ENCODE measurements at places on chromosomes 3 and 15.

DNA sequence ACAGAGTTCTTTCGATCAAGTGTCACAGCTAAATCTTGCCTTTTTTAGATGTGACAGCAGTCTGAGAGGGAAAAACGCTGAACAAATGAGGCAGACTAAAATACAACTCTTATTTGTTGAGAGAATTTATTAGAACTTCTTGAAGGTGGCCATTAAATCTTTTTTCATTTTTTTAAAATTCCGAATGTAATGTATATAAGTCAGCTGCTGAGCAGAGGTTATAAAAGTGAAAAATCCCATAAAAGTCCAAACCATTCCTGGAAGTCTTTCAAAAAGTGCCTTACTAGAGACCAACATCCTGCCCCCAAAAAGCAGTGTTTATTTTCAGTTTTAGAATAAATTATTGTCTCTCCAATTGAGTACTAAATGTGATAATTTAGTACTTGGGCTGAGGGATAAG lies 3.1 kb downstream of the TSEN2 start:
- no peak overlapping the region for H3K27ac ChIP-seq
- H3K36me3 ChIP-seq = peaks cover 21% of the 10 kb centered on the region
- H3K4me1 ChIP-seq = peaks cover 64% of the 10 kb centered on the region

- peak overlapping the region; percentile 56 for H3K27ac ChIP-seq
- no peaks in the 10 kb centered on the region for H3K27me3 ChIP-seq
- H3K4me1 ChIP-seq = peaks cover 15% of the 10 kb centered on the region
- no peak for DNase-seq
Measured at GRCh38 chr3:65963787-65964677, 74.7 kb downstream of the MAGI1 start.

DNA sequence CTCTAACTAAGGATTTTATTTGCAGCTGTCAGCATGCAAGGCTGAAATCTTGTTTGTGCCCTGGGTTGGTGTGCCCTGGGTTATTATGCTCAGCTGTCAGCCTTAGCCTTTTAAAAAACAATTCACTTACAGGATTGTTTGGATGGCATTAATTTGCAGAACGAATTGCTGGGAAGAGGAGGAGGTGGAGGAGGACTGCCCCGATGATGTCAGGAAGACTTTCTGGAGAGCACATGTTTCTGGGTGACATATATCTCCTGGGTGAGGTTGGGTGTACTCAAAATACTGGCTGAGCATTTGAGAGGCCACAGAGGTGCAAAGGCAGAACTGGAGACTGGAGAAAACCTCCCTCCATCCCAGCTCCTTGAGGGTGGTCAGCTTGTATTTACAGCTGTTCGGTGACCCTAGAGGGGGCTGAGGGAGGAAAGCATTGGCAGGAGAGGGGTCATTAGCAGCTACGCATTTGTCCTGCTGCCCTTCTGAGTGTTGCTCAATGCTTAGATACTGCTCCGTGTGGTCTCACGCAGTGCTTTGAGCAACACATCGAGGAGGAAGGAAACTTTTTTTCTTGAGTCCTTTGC lies 59.8 kb upstream of the PSMD6 start:
- no peak overlapping the region for H3K4me3 ChIP-seq
- peaks cover 13% of the 10 kb centered on the region for H3K27me3 ChIP-seq
- H3K27ac ChIP-seq = peak overlapping the region; percentile 82
- peaks cover 49% of the 10 kb centered on the region for H3K4me1 ChIP-seq

GRCh38 chr3:47661121-47661752 lies 82.6 kb upstream of the CSPG5 start:
- H3K36me3 ChIP-seq = peaks cover 77% of the 10 kb centered on the region
- H3K27me3 ChIP-seq = no peaks in the 10 kb centered on the region
- H3K27ac ChIP-seq = no peak overlapping the region
- no peaks in the 10 kb centered on the region for H3K4me1 ChIP-seq

DNA sequence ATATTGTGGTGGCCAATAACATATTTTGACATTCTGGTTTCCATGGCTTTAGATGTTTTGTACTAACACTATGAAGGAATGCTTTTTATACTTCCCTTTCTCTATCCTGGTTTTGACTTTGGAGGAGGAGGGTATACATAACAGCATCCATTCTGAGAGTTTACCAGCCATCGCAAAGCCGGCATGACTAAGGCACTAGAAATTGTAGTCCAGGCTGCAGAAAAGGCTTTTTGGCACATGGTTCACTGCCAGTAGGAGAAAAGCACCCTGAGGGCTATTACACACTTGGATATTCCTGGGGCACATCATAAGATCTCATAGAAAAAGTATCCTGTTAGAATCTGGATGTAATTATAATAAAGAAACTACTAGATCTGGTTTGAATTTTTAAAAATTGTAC lies 101.8 kb downstream of the STT3B start:
- no peak for DNase-seq
- no peak overlapping the region for H3K4me3 ChIP-seq
- no peaks in the 10 kb centered on the region for H3K4me1 ChIP-seq
- H3K27ac ChIP-seq = no peak overlapping the region
- H3K27me3 ChIP-seq = no peaks in the 10 kb centered on the region

DNA sequence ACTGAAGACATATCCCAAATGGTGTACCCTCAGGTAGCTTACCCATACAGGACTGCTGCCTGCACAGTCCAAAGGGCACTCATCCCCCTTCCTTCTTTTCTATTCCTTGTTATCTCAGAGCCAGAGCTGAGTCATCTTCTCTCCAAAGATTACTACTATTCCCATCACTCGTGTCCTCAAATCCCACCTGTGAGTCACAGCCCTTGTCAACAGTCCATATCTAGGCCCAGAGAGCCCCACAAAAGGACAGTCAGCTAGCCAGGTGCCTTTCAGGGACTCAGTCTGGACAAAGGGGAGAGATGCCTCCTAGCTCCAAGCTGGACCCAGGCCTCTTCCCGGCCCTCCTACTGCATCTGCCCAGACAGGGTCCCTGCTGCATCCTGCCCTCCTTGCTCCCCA lies 11.0 kb downstream of the PARP16 start:
- H3K4me1 ChIP-seq = peaks cover 11% of the 10 kb centered on the region
- peak overlapping the region; percentile 49 for H3K27ac ChIP-seq
- peaks cover 2% of the 10 kb centered on the region for H3K27me3 ChIP-seq
- H3K36me3 ChIP-seq = peaks cover 9% of the 10 kb centered on the region

GRCh38 chr15:31375772-31376171 lies 49.1 kb downstream of the KLF13 start:
- DNase-seq = no peak
- H3K27ac ChIP-seq = no peak overlapping the region
- H3K4me3 ChIP-seq = no peak overlapping the region

- H3K4me3 ChIP-seq = no peak overlapping the region
- DNase-seq = no peak
- H3K27me3 ChIP-seq = peaks cover 6% of the 10 kb centered on the region
- no peak overlapping the region for H3K27ac ChIP-seq
Measured at GRCh38 chr15:47332481-47332880, 384.8 kb upstream of the SEMA6D start.

GRCh38 chr3:191363221-191363620 lies 32.9 kb upstream of the UTS2B start:
- no peaks in the 10 kb centered on the region for H3K4me1 ChIP-seq
- H3K27ac ChIP-seq = no peak overlapping the region
- no peak for DNase-seq
- H3K36me3 ChIP-seq = peaks cover 62% of the 10 kb centered on the region
- H3K4me3 ChIP-seq = no peak overlapping the region

DNA sequence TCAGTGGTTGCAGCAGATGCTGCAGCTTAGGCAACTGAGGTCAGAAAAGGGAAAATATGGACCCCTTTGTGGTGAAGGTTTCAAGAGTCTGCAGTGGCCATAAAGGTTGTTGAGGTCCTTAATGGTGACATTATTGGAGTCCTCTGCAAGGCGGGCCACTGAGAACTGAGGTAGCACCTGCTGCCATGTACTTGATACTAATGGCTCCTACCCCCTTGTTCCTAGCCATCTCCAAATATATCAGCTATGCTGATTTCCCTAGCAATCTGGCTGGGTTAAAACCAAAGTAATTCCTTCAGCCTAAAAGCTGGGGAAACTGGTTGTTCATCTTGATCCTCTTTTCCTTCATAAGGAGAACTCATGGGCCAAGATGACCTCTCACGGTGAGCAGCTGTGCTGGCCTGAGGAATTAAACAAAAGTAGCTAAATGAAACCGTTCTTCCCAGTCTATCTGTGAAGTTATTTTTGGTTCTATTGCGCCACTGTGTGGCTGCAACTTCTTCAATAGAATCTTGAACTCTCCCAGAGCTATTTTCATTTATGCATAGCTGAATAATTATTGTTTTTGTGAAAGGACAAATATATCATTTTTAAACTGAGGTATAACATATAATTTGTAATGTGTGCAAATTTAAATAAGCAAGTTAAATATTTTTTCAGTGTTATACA lies 76.1 kb upstream of the PLSCR4 start:
- no peak overlapping the region for H3K4me3 ChIP-seq
- H3K27me3 ChIP-seq = no peaks in the 10 kb centered on the region
- H3K36me3 ChIP-seq = no peaks in the 10 kb centered on the region
- no peak overlapping the region for H3K27ac ChIP-seq
- DNase-seq = no peak

DNA sequence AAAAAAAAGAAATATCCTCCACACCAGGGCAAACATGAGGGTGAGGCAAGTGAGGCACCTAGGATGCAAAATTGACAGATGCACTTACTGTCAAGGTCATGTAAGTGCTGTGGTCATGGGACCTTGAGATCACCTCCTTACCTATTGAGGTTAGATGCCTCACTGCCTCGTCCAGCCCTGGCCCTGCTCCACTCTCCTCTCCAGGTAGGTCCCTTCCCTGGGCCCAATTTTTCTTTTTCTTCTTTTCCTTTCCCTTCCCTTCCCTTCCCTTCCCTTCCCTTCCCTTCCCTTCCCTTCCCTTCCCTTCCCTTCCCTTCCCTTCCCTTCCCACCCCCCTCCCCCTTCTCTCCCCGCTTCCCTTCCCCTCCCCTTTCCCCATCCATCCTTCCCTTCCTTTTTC lies 71.1 kb upstream of the DLG1 start:
- DNase-seq = no peak
- no peak overlapping the region for H3K27ac ChIP-seq

GRCh38 chr3:52714335-52715302 lies 8.7 kb downstream of the SPCS1 start:
- H3K27me3 ChIP-seq = no peaks in the 10 kb centered on the region
- peak; percentile 65 for DNase-seq
- H3K36me3 ChIP-seq = peaks cover 49% of the 10 kb centered on the region
- H3K4me3 ChIP-seq = no peak overlapping the region
- peaks cover 5% of the 10 kb centered on the region for H3K4me1 ChIP-seq
- H3K27ac ChIP-seq = no peak overlapping the region

GRCh38 chr15:93378558-93378957 lies 289.5 kb upstream of the RGMA start:
- peaks cover 24% of the 10 kb centered on the region for H3K4me1 ChIP-seq
- H3K27ac ChIP-seq = no peak overlapping the region
- H3K4me3 ChIP-seq = no peak overlapping the region
- DNase-seq = no peak

DNA sequence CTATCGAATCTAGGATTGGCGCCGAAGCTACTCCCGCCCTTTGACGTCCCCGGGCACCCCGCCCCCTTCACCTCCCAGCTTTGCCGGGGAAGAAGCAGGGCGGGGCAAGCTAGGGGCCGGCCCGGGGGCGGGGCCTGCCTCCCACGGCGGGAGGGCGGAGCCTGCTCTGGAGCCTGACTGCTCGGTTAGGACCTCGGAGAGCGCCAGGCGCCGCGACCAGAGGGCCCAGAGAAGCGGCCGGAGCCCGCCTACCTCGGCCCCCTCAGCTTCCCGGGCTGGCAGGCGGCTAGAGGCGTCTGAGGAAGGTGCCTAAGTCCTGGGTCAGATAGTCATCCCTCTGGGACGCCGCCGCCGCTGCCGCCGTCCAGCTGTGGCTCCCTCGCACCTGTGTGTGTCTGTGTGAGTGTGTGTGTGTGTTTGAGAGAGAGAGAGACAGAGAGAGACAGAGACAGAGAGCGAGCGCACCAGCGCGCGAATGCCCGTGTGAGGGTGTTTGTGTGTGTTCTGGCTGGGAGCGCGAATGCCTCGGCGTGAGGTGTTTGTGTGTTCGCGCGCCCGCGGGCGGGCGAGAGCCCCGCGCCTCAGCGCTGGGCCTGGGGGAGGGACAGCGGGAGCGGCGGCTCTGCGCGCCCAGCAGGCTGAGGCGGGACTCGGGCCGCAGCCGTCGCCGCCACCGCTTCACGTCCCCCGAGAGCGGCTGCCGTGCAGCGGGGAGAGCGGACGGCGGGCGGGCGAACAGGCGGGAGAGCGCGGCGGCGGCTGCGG lies at the start of gene STXBP5L:
Gene STXBP5L (plus strand): TSS at position 176 of the 765 bp plus-strand sequence. CDS start 1,374 bp downstream, outside the sequence.
- H3K4me3 ChIP-seq = peak within 1 kb of the TSS; percentile 90
- no peaks in the 10 kb centered on the region for H3K36me3 ChIP-seq
- H3K27me3 ChIP-seq = peaks cover 41% of the 10 kb centered on the region
- peak within 1 kb of the TSS; percentile 53 for H3K27ac ChIP-seq

DNA sequence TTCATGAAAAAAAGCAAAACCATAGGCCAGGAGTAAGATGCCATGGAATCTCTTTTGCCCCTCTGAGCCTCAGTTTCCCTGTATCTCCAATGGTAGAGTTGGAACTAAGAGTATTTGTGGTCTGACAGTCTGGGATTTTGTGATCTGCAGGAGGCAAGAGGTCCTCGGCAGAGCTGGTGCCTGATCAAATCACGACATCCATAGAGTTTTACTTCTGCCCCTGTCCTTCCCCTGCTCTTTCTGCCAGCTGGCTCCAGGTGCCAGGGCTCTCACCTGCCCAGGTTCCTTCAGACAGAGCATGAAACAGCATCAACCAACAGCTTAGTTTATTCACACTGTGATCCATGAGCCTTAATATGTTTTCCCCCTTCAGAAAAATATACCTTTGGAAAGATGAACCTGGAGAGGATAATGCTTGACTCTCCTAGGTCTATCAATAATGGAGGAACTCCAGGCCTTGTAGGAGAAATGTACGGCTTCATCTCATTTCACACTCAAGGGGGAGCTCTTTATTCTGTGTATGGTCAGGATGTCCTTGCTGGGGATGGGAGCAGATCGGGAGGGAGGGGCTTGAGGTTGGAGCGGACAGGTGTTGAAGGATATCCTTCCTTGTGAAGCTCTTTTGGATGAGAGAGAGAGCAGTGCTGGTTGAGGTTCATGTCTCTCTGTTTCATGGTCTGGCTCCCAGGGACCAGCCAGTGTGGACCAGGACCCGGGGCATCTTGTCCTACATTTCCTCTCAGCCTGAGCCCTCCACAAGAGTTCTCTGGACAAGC lies 309.9 kb downstream of the RPLP1 start:
- DNase-seq = no peak
- no peaks in the 10 kb centered on the region for H3K36me3 ChIP-seq
- H3K4me1 ChIP-seq = peaks cover 15% of the 10 kb centered on the region
- peaks cover 28% of the 10 kb centered on the region for H3K27me3 ChIP-seq
- H3K27ac ChIP-seq = no peak overlapping the region

DNA sequence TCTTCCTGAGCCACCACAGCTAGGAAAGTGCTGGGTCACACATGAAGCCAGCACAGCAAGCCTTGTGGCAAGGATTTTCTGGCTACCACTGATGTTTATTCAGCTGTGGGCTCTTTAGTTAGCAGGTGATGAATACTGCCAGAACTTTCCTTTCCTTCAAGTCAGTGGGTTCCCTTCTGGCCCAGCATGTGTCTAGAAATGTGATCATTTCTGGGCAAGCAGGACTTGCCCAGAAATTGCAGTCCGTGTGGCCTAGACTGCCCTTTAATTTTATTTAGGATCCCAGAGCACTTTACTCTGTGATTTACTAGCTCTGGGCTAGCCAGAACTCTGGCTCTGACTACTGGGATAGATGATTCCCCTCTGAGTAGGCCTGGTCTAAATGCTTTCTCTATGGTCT lies 397.5 kb downstream of the ZIC4 start:
- DNase-seq = no peak
- no peak overlapping the region for H3K4me3 ChIP-seq
- H3K27ac ChIP-seq = no peak overlapping the region
- H3K27me3 ChIP-seq = no peaks in the 10 kb centered on the region

GRCh38 chr3:40766396-40766795 lies 241.6 kb downstream of the ZNF621 start:
- peaks cover 10% of the 10 kb centered on the region for H3K27me3 ChIP-seq
- no peak overlapping the region for H3K4me3 ChIP-seq
- H3K4me1 ChIP-seq = no peaks in the 10 kb centered on the region
- no peak overlapping the region for H3K27ac ChIP-seq
- H3K36me3 ChIP-seq = no peaks in the 10 kb centered on the region
